ENCODE measurements at places on chromosomes 1 and 21.

DNA sequence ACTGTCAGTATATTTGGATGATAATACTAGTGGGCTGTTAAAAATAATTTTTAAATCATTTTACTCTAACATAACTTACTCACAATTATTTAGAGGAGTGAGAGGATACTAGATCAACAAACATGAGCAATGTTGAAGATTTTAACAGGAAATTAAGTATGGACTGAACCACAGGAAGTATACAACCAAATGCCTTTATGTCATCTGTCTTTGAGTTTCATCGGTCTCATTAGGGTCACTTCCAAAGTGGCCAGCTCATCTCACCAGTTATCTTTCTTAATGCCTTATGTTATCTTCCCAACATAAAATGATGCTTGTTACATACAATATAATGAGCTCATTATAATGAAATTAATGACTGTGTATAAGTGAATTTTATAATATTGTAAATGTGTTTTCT, 1.5 kb upstream of the RGS1 start:
- no peak for DNase-seq

DNA sequence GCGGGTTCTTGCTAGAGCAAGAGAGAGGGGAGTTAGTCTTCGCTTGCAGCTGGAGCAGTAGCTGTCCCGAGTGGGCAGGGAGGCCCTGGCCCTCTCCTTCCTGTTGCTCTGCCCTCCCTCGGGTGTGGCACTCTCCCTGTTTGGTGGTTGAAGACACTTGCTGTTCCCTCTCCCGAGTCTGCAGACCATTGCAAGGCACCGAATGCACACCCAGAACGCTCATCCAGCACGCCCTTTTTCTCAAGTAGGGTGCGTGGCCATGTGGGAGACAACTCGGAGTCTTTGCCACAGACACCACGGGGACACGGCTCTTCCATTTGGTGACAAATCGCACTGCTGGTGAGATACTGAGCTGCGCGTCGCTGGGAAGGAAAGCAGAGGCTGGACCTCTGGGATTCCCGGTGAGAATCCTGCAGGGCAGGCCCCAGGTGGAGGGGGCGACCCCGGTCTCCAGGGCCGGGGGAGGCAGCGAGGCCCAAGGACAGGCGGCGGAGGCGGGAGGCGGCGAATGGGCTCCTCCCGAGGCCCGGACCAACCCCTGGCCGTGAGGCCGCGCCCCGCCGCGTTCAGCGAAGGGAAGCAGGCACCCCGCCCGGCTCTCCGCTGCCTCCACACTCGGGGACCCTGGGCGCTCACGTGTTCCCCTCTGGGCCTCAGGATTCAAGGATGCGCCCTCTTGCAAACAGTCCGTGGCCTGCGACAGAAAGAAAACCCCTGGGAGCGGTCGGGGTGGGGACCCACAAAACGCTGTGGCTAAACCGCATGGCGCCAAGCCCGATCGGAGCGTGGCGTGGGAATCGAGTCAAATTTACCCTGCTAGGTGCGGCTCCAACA, 10.4 kb upstream of the TMEM200B start:
- no peak for DNase-seq

DNA sequence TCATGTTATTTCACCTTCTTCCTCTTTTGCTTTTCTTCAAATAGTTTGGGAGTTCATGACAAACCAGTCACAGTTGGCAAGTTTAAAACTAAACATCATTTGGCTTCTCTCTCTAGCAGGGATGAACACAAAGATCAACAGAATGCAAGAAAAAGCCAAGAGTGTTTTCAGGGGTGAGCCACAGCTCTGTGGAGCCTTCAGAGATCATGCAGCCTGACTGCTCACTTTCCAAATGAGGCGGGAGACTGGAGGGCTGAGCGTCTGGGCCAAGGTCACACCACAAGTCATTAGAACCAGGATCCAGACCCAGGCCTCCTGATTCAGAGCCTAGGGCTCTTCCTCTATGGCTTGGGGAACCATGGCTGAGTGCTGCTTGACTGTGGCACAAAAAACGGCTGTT, 2.7 kb downstream of the DPT start:
- no peak for DNase-seq

- no peak for DNase-seq
Observed at GRCh38 chr1:107202007-107202406, 61.2 kb downstream of the NTNG1 start.

DNA sequence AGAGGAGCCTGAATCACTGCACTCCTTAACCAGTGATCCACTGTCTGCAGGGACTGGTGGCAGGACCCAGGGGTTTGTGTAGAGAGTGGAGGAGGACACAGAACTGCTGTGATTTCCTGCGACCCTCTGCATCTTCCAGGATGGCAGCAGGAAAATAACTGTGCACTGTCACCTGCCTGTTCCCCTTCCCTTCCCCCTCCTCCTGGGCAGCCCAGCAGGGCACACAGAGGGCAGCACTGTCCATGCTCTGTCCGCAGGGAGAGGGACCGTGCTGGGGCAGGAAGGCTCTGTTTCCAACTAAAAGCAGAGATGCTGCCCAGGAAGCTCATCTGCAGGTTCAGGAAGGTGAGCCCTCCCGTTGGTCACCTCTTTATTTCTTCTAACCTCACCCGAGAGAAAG, 168.7 kb downstream of the ZBTB18 start:
- no peak for DNase-seq

DNA sequence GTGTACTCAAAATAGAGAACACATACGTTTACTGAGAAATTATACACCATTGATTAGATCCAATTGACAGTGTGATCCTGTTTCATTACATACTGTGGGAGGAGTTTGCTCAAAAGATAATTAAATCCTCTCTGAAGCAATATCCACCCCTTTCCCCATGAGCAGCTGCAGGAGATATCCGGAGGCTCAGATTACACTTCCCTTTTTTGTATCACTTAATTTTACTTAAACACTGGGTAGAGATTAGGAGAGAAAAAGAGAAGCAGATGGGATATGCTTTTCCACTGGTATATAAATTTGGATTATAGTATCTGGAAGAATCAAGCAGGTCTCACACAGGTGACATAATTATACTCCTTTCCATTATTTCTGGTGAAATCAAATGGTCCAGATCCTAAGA, 333.3 kb upstream of the ZRANB2 start:
- no peak for DNase-seq

GRCh38 chr21:37984416-37984815, 68.2 kb upstream of the KCNJ6 start:
- DNase-seq, result no peak
